ENCODE measurements at places on chromosomes 7 and 10.
A peak's percentile ranks its signal among the peaks of the same experiment; 100 is the strongest.

- no peak for DNase-seq
Measured at GRCh38 chr10:86104156-86104555, 262.4 kb downstream of the GRID1 start.

DNA sequence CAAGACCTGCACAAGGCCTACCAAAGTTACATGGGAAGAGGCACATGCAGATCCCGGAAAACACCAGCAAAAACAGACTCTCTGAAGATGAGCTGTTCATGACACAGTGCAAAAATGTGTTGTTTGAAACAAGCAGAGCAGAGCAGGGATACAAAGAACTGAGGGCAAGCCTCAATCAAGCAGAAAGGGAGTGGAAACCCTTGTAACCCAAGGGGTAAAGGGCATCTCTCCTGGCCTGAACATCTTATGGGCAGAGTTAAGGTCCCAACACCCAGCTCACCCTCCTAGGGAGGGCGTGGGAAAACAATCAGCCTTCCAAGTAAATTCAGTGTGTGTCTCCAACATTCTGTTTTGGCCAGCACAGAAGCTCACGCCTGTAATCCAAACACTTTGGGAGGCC lies 10.5 kb downstream of the PSPH start:
- no peak for DNase-seq

GRCh38 chr7:157682946-157683746 lies 346.3 kb downstream of the DNAJB6 start:
- no peak for DNase-seq

- no peak for DNase-seq
Measured at GRCh38 chr10:42999385-43000020, 77.4 kb upstream of the RET start.

GRCh38 chr10:58993480-58994221 lies 182.8 kb upstream of the PHYHIPL start:
- no peak for DNase-seq

DNA sequence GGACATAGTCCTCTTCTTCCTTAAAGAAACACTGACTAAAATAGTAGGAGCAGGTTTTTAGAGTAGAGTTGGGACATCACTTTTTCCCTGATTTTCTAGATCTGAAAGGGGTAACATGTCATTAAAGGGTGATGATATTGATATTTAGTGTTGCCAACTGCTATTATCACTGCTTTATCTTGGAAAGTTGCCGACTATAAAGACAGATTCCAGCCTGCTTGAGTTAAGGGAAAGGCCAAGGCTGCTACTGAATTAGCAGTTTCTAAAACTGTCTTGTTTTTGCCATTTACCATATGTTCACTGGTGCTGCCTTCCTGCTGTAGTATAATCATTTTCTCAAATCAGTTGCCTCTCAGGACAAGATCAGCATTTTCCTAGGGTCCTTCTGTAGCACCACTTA lies 29.7 kb downstream of the AP3M1 start:
- DNase-seq, result no peak

GRCh38 chr7:76294344-76295024 lies 8.0 kb upstream of the HSPB1 start:
- no peak for DNase-seq

GRCh38 chr10:92181575-92181974 lies 109.3 kb downstream of the CPEB3 start:
- no peak for DNase-seq

GRCh38 chr10:31319602-31320549 lies 860 bp downstream of the ZEB1 start:
- peak; percentile 56 for DNase-seq

DNA sequence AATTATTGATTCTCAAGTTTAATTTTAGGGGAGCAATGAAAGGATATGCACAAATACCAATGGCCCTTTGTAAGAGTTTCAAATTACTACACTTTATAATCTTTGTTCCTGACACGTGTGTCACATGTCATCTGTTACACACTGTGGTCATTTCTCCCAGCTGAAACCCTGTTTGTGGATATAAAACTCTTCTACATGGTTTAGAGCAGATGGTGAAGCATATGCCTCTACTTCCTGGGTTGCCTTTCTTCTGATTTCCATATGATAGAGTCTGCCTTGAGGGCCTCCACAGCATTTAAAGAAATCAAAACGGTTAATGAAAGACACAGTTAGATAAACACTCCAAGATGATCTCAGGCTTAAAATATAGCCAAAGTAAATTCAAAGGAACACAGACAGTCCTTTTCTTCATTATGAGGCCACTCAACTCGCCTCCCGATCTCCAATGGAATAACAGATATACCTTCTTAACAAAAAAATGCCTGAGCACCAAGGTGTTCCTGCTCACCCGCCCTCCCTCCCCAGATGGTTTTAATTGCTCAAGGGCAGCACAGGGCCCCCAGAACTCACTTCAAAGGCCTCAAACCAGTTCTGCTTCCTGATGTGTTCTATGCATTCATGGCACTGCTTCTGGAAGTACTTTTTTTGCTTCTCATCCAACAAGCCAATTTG lies 75.0 kb downstream of the CPVL start:
- DNase-seq, result no peak

DNA sequence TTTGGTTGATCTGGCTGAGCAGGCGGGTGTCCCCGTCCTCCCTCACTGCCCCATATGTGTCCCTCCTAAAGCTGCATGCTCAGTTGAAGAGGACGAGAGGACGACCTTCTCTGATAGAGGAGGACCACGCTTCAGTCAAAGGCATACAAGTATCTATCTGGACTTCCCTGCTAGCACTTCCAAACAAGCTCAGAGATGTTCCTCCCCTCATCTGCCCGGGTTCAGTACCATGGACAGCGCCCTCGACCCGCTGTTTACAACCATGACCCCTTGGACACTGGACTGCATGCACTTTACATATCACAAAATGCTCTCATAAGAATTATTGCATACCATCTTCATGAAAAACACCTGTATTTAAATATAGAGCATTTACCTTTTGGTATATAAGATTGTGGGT lies 26.9 kb upstream of the TRIM56 start:
- peak; percentile 31 for DNase-seq

Data from CD4-positive, alpha-beta memory T cell (primary cell).